ENCODE measurements at places on chromosomes 7 and 10.

DNA sequence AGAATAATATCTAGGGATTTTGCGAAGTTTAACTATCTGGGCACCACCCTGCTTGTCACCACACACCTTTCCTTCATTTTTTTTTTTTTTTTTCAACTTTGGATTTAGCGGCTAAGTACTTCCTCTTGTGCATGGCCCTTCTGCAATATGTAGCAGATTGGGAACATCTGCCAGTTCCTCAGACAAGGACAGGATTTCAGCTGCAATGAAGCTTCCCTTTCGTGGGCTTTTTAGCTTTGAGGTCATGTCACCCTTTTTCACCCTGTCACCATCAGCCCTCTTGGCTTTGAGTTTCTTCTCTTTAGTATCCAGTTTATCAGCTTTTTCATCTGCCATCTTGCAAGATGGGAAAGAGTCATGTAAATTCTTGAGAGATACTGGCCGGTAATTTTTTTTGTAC is 81.6 kb upstream of the ETV1 start:
- DNase-seq: no peak

DNA sequence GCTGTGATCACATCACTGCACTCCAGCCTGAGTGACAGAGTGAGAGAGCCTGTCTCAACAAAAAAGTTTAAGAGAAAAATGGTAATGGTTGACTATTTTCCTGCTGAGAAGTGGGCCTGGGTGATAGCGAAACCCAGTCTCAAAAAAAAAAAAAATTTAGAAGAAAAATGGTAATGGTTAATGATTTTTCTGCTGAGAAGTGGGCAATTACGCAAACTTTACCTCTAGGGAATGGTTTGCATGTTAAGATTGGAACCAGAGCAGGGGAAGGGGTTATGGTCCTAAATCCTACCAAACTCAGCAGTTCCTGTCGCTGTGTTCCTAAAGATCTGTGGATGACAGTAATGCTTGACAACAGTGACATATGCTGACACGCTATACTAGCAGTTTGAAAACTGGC is 130.5 kb upstream of the RHEB start:
- no peak for DNase-seq

- no peak for DNase-seq
Observed at GRCh38 chr7:20484356-20484755, 131.1 kb upstream of the ABCB5 start.

GRCh38 chr7:117555260-117555659 is 75.4 kb downstream of the CFTR start:
- DNase-seq: no peak

DNA sequence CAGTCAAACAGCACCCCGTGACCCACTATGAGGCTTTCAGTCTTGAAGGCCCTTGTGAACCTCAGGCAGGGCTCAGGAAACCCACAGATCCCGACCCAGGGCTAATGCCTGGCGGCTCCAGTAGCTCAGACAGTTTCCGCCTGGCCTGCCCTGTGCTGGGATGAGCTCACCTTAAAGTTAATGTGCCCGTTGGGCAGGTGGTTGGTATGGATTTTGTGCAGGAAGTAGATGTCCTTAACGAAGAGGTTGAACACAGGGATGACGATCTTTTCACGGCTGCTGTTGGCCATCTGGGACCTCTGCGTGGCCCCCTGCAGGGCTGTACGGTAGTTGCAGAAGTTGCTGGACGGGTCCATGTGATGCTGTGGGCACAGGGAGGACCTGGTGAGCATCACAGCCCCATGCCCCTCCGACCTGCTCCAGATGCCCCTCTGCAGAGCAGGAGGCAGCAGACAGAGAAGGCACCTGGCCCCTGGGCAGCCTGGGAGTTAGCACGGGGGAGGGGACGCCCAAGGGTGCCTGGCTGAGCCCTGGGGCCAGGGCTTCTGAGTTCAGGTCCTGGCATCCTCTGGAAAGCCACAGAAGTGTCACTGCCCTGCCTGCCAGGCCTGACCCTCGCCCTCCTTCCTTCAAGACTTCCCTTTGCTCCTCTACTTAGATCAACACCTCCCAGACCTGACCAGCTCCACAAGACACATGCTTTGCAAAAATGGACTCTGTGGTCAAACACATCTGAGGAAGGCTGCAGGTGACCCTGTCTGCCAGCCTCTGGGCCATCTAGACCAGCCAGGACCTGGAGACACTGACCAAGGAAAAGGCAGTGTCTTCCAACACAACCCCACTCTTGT is 59.8 kb downstream of the CSGALNACT2 start:
- DNase-seq: no peak

DNA sequence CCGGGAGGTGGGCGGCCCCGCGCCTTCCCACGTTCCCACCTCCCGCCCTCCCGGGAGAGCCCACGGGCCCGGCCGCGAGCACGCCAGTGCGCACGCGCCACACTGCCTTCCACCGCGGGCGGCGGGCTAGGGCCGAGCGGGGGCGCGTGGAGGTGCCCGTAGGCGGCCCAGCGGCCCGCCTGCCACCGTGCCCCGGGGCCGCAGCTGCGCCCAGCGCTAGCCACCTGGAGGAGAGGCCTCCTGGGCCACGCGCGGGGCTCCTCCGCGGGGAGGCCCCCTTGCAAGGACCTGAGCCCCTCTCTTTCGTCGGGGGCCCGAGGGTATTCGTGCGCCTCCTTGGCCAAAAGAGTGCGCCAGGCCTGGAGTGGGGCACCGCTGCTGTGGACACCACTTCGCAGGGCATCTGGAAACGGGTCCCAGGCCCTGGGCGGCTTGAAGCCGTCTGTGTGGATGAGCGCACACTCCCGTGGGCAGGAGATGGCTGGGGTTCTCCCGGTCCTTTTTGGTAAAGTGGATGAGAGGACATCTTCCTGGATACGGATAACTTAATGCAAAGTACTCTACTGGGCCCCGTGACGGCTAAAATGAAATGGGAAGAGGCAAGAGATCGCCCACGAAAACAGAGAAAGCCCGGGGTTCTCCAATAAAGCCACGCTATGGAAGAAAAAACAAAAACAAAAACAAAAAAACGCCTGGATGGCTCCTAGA is 9.0 kb upstream of the EBF3 start:
- no peak for DNase-seq

GRCh38 chr7:113113912-113114311 is 4.4 kb downstream of the SMIM30 start:
- DNase-seq: no peak

DNA sequence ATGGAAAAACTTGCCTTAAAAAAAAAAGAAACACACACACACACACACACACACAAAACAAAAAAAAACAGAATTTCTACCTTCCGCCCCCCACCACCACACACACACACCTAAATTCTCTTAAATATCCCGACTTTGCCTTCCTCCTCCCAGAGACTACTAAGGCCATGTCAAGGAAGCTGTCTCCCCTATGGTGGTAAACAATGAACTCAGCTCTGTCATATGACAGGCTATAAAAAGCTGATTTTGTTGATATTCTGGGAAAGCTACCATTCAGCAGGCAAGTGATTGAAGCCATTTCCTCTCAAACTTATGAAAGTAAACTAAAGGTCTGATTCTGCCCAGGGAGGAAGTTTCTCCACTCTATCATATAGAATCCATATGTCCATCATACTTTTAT is 471.0 kb downstream of the GFRA1 start:
- DNase-seq: no peak
